ENCODE measurements at places on chromosomes 4 and X.

- no peak for DNase-seq
Observed at GRCh38 chr4:42151568-42152506, 618 bp downstream of the BEND4 start.

GRCh38 chr4:76997532-76997931 lies 48.0 kb downstream of the SEPTIN11 start:
- DNase-seq, result no peak

- no peak for DNase-seq
Observed at GRCh38 chr4:136768925-136769275, 763.4 kb downstream of the PCDH18 start.

DNA sequence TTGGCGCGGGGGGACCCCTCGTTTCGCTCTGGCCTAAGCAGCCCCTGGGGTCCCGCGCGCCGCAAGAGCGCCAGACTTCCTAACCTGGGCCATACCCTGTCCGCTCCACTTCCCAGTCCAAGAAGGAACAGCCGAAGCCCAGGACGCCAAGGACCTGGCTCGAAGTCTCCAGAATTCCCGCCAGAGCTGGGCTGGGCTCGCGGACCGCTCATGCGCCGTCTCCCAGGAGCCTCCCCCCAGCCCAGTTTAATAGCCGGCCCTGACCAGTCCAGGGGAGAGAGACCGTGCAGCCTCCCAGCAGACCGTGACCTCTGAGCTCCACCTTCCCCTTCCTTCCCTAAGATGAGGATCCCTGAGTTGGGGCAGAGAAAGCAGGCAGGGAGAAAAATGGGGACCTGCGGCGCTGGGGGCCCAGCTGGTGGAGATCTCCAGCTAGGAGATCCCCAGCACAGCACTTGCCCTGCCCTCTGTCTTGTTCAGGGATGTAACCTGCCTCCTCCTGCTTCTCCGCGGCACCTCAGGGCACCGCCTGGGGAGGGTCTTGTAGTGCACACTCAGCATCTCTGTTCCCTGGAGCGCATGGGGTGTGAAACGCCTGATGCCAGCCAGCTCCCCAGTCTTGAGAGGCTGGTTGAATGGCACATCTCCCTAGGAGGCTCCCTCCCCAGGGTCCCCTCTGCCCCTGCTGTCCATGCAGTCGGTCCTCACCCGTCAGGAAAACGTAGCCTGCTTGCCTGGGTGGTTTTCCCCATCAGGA lies 1.2 kb upstream of the LETM1 start:
- no peak for DNase-seq

- DNase-seq, result no peak
Observed at GRCh38 chr4:138919094-138919936, 96.3 kb upstream of the NOCT start.

DNA sequence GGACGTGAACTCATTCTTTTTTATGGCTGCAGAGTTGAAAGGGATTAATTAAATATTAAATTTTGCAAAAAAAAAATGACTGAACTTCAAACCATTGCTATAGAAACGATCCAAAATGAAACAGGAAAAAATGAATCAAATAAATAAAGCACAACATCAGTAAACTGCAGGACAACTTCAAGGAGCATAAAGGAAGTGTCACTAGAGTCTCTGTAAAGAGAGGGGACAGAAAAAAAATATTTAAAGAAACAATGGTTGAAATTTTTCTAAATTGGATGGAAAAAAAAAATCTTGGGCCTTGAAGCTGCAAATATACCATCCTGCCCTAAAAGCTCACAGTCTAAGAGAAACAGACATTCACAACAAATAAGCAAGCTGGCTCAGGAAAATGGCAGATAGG lies 339.3 kb upstream of the INTU start:
- no peak for DNase-seq

DNA sequence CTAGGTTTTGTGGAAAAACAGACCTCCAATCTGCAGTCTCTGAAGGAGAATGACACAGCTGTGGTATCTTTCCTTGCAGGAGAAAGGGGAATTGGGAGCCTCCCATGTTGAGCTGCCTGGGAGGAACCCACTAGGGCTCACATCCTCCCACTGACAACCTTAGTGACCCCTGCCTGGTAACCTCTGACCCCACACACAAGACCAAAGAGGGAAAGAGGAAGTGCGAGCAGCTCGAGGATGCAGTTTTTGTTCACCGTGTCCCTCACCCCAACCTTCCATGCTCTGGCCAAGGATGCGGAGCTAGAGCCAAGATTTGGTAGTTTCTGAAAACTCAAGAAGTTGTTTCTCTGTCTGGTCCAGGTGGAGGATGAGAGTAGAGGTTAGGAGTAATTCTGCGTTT lies 5.4 kb upstream of the ZXDA start:
- no peak for DNase-seq

GRCh38 chr4:127856196-127856812 lies 24.4 kb upstream of the PLK4 start:
- DNase-seq, result no peak

- DNase-seq, result no peak
Observed at GRCh38 chr4:66629927-66630326, 915.4 kb downstream of the CENPC start.

DNA sequence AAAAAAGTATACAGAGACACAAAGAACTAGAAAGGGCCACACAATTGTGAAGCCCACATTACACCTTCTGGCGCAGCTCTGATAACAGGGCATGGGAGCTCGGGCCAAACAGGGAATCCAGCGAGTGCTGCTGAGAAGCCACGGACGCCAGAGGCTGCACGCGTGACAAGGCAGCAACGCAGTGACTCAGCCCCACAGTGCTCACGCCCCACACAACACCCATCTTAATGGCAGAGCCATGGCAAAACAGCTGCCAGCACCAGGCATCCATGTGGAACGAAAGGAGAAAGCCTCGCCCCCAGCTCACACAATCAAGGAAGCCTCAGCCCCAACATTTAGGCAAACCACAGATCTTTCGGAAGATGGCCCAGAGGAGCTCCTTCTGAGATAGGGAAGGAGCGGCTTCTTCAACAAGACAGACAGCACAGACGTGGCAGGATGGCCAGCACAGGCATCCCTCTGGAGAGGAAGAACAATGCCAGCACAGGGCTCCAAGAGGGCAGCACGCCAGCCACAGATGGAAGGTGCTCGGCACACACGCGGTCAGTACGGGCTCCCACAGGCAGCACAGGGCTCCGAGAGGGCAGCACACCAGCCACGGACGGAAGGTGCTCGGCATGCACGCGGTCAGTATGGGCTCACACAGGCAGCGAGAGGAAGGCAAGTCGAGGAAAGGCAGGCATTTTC lies 33.1 kb downstream of the GAK start:
- no peak for DNase-seq

DNA sequence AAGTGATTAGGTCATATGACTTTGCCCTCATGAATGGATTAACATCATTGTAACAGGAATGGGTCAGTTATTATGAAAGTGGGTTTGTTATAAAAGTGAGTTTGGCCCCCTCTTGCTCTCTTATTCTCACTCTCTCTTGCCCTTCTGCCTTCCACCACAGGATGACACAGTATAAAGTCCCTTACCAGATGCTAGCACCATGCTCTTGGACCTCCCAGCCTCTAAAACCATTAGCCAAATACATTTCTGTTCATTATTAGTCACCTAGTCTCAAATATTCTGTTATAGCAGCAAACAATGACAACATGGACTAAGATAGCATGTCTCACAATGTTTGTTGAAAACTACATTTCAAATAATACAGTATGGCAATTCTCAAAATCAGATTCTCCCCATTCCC lies 59.7 kb downstream of the RWDD4 start:
- DNase-seq, result no peak
